ENCODE measurements at places on chromosomes 2 and 18.

DNA sequence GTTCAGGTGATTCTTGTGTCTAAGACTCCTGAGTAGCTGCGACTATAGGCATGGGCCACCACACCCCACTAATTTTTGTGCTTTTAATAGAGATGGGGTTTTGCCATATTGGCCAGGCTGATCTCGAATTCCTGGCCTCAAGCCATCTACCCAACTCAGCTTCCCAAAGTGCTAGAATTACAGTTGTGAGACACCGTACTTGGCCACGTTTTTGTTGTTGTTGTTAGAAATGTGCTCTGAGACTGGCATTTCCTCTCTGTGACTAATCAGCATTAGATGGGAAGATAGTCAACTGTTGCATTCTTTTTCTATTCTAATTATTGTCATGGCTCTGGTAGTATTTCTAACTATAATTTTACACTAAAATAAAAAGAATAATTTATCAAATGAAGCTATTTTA lies 191.7 kb downstream of the CAMKMT start:
- no peak for DNase-seq

DNA sequence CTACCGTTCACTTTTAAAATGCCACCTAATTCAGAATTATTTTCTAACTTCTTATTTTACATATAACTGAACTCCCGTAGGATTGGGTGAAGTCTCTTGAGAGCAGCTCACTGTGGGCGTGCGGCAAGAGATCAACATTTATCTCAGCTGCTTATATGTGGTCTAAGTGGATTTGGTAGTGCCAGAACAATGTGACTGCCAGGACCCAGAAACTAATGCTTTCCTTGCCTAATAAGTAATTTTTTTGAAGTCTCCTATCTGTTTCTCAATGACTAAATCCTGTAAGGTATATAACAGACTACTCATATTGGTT lies 11.2 kb upstream of the NFE2L2 start:
- DNase-seq = no peak

GRCh38 chr2:192148620-192149321 lies 46.0 kb downstream of the TMEFF2 start:
- DNase-seq = no peak

GRCh38 chr2:69914950-69915945 lies at the start of gene MXD1:
Gene MXD1, plus strand, starts transcription at chr2:69915109. Its CDS starts 222 bp downstream, at chr2:69915331.
- peak; percentile 99 for DNase-seq

- peak; percentile 66 for DNase-seq
Measured at GRCh38 chr2:127106991-127107621, at the start of gene BIN1. Gene BIN1, minus strand, starts transcription at chr2:127107154. Its CDS starts 211 bp downstream, at chr2:127106943.

DNA sequence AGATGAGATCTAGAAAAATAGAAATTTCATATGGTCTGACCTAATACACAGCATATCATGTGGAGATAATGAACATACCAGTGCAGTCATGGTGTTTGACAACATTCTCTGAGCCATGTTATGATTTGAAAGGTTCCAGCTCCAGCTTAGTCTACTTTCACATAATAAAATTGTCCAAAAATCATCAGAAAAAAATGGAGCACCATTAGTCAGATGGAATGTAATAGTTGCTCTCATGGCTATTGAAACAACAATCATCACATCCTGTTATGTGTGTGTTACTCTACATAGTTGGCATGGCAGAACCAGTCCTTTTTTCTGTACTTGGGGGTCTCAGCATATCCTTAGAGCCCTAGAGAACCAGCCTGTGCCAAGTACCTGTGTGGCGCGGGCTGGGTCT lies 678.9 kb upstream of the FANCL start:
- no peak for DNase-seq

DNA sequence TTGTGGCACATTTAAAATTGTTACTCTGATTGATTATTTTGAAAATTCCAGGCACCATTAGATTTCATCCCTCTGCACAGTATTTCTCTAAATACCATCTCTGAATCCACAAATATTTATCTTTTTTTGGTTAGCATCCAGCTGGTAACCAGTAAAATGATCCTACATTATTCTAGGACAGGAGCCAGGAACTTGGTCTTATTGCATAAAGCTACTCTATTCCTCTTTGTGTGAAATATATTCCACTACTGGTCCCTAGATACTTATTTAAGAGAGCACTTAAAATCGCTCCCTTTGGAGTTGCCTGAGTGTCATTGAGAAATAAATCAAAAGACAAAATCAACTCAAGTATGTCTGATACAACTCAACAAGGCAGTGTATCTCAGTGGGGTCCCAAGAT lies 7.4 kb upstream of the MBOAT2 start:
- no peak for DNase-seq

- no peak for DNase-seq
Measured at GRCh38 chr2:113755035-113755834, 1.2 kb downstream of the SLC35F5 start.

GRCh38 chr18:8501044-8501443 lies 108.2 kb upstream of the RAB12 start:
- no peak for DNase-seq

GRCh38 chr2:235688511-235689426 lies 194.9 kb downstream of the AGAP1 start:
- DNase-seq = no peak

DNA sequence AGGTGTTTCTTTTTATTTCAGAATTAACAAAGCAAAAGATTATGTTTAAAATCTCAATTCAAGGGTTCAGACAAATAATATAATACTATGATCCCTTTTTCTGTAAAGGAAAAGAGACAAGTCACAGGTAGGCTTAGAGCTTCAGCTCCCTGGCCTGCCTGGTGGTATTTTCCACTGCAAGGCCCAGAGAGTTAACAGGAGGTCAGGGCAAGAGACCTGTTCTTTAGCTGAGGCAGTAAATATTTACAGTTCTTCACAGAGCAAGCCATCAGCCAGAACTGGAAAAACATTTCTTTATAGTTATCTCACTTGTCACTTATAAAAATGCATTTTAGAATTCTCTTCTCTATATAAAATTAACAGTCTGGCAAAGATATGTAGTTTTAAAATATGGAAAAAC lies 70.1 kb downstream of the EPG5 start:
- no peak for DNase-seq

DNA sequence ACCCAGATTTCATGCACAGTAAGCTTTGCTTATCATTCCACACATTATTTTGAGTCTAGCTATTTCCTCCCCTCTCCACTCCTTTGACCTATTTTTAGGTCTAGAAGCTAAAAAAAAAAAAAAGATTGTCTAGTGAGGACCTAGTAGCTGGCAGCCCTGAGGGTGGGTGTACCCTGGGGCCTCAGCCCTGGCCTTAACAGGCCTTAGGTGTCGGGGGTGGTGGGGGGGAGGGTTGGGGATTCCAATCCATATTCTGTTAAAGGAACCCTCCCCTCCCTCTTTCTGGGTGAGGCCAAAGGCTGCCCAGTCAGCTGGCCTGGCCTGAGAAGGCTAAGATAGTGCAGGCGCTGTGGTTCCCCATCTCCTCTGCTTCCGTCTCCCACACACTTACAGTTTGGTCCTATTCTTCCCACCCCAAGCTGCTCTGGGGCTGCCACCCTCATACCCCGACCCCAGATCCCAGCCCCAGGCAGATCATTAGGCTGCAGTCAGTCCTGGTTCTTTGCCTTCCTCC lies 65.5 kb upstream of the HK2 start:
- DNase-seq = no peak
